ENCODE measurements at places on chromosomes 12 and 14.

GRCh38 chr12:40078266-40078665, 27.6 kb downstream of the SLC2A13 start:
- no peak for DNase-seq

DNA sequence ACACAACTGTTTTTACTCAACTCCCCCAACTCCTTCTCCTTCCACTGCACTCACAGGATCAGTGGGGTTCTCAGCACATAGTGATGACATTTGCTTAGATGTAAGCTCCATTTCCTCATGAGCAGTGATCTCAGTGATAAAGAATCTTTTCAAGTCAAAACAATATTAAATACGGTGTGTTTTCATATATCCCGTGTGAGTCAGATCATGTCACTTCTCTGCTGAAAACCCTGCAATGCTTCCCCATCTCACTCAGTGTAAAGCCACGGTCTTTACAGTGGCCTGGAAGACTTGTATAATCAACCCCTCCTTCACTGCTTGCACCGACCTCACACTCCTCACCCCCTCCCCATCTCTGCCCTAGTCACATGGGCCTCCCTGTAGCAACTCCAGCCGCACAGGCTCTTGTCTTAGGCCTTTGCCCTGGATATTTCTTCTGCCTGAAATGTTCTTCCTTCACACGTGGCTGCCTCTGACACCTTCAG, 149.7 kb upstream of the ARHGAP5 start:
- DNase-seq: no peak

GRCh38 chr12:19038209-19038608, 91.3 kb upstream of the PLEKHA5 start:
- no peak for DNase-seq

DNA sequence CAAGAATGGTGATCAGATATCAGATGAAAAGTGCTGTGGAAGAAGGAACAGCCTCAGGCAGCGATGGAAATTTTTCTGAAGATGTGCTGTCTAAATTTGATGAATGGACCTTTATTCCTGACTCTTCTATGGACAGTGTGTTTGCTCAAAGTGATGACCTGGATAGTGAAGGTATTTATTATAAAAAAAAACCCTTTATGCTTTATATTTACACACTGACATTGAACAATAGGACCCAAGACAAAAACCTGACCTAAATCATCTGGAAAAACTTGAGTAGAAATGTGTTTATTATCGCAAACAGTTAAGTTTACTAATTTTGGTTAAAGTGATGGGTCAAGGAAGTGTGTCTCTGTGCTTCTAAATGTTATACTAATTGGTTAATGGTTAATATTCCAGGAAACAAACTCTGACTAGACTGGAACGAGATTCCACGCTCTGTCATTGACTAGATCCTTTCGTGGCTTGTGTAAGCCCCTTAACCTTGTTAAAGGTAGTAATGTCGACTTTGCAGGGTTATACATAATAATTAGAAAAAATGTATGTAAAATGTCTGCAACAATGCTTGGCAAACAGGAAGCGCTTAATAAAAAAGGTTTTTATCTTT, 62.7 kb downstream of the LRRK2 start:
- DNase-seq: no peak

DNA sequence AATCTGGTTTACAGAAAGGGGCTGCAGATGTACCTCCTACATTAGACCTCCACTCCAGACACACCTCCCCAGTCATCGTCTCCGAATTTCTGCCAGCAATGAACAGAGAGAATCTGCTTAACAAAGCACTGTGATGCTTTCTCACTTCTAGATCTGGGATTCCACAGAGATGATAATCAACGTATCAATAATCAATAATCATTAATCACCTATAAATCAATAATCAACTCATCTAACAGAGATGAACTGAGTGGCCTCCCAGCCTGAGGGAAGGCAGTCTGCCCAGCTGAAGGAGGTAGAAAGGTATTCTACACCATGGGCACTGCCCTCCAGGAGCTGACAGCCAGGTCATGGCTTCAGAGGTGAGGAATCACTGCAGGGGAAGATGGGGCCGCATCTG, 183.2 kb downstream of the TMEM132D start:
- no peak for DNase-seq

GRCh38 chr12:68831272-68831671, 23.3 kb downstream of the MDM2 start:
- no peak for DNase-seq

- DNase-seq: no peak
Measured at GRCh38 chr14:72701237-72701565, 192.7 kb downstream of the DPF3 start.

DNA sequence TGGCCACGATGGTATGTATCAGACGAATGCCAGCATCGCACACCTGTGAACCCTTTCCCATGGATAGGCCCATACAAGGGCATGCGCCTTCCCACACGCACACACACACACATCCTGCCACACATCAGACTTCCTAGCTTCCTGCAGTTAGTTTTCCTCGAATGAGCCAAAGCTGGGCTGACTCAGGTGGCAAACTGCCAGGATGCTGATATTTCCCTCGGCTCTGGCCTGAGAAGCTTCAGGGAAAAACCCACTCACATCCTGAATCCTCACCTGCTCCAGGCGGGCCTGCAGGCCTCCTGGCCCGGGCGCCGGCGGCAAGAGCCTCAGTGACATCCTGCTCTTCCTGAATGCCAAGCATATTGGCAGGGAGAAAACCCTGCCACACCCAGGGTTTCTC, 22.4 kb downstream of the CALM1 start:
- DNase-seq: no peak

- DNase-seq: no peak
Measured at GRCh38 chr12:49563951-49564685, 3.8 kb downstream of the MCRS1 start.

DNA sequence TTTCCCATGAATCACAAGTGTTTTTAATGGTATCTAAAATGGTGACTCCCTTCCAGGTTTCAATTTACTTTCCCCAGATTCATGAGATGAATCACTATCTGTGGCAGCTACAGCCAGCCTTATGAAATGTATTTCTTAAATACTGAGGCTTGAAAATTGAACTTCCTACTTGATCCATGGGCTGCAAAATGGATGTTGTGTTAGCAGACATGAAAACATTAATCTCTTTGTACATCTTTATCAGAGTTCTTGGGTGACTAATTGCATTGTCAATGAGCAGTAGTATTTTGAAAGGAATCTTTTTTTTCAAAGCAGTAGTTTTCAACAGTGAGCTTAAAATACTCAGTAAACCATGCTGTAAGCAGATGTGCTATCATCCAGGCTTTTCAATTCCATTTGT, 250.8 kb downstream of the SLC6A15 start:
- no peak for DNase-seq

- DNase-seq: no peak
Measured at GRCh38 chr12:120940799-120941198, 36.6 kb upstream of the SPPL3 start.

GRCh38 chr14:98742001-98742400, 530.0 kb downstream of the BCL11B start:
- no peak for DNase-seq

- DNase-seq: no peak
Measured at GRCh38 chr12:27198036-27198435, 46.0 kb upstream of the STK38L start.

- no peak for DNase-seq
Measured at GRCh38 chr12:754851-755562, 2.6 kb downstream of the WNK1 start.

DNA sequence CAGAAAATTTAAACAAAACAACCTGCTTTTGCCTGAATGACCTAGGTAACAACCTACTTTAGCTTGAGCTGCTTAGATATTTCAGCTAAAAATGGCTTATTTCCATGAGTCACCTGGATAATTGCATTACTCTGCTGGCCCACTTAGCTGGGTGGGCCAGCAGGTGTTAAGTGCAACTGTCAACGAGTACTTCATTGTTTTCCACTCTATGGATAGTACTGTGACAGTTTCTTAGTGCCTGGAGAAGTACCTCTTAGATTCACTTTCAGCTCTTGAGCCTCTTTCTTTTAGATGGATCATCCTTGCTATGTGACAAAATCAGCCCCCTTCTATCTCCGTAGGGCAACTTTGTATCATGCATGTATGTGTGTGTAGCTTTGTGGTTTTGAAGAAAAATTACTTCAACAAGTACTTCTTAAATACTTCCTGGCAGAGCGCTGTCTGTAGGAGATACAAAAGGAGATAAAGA, 368.2 kb upstream of the ATP2B1 start:
- DNase-seq: no peak

GRCh38 chr12:74847169-74847568, 309.5 kb downstream of the ATXN7L3B start:
- DNase-seq: no peak

DNA sequence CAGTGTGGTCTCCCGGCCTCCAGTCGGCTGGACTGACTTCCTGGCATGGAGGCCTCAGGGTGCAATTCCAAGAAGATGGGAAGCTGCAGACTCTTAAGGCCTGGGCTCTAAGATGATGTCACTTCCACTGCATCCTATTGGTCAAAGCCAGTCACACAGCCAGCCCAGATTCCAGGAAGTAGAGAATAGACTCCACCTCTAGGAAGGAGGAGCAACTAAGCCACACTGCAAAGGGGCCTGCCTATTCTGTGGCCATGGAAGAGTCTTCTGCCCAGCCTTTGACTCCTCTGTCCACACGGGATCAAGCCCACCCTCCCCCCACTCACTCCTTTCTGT, 103.9 kb upstream of the RFLNA start:
- no peak for DNase-seq
